ENCODE measurements at places on chromosomes 2 and 18.
A peak's percentile ranks its signal among the peaks of the same experiment; 100 is the strongest.

DNA sequence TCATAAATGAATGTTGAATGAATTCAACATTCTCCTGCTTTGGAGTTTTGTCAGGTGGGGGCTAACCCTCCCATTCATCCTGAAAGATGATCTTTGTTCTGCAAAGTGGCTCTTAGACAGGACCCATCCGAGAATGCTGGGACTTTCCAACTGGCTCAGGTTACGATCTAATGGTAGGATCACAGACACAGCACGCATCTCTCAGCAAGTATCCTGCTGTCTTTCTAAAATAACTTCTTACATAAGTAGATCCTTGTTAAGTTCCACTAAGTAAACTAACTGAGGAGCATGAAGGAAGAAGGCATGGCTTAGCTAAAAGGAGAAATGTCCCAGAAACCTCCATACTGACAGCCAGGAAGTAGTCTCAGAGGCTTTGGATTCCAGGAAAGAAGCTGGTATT, 23.7 kb downstream of the CYP27A1 start:
- DNase-seq: no peak

- DNase-seq: no peak
These were observed 232.8 kb downstream of the PIK3C3 start for GRCh38 chr18:42187611-42188380.

DNA sequence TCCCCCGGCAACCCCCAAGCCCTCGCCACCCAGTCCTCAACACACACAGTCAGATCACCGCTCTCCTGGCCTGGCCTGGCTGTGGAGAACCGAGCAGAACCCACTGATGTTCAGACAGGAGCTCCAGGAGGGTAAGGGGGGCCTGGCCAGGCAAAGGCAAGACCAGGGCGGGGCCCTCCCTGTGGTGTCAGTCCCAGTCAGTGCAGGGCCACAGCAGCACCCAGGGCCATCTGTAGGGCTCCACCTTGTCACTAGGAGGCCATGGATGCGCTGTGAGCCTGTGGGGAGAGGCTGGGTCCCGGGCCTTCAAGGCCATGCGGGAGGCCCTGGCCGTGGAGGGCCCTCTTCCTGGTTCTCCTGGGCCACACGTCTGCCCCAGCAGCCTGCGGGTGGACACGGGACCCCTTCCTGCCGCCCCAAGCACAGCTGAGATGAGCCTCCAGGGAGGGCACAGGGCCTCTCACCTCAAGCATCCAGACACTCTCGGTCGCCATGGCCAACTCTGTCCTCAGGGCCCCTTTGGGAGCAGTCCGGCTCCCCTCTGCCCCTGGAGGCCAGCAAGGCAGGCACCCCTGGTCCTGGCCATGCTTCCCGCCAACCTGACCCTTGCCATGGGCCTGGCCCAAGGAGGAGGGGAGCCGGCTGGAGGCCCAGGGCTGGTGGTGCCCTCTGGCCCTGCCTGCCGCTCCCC, 2.0 kb downstream of the ANO7 start:
- DNase-seq: no peak

- no peak for DNase-seq
These were observed 3.5 kb downstream of the RALB start for GRCh38 chr2:120255986-120256650.

- DNase-seq: no peak
These were observed 39.5 kb downstream of the VWC2L start for GRCh38 chr2:214450118-214450894.

- no peak for DNase-seq
These were observed 103.8 kb upstream of the SMIM21 start for GRCh38 chr18:75531212-75531850.

- no peak for DNase-seq
These were observed 3.4 kb upstream of the DHRS9 start for GRCh38 chr2:169065864-169066517.

DNA sequence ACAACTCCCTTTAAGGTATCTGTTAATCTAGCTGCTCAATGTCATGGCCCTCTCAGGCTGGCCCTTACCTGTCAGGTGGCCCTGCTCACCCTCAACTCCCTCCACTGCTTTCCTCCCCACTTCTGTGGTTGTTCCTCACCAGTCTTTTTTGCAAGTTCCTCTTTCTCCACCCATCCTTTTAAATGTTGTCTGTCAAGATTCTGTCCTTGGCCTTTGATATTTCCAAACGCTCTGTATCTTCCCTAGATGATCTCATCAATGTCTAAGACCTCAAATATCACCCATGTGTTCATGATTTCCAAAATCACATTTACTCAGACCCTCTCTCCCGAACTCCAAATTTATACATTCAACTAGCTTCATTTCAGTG, 3.5 kb downstream of the PTPN2 start:
- no peak for DNase-seq

GRCh38 chr2:98634406-98635092, 26.2 kb downstream of the UNC50 start:
- DNase-seq: peak; percentile 56
